NAMALWA (cell line): ENCODE measurements at places on chromosomes 2 and 18.

- DNase-seq, result no peak
These were observed 20.0 kb upstream of the CAVIN2 start for GRCh38 chr2:191866675-191867506.

- DNase-seq, result no peak
These were observed 29.6 kb downstream of the SLC25A12 start for GRCh38 chr2:171864357-171864985.

- no peak for DNase-seq
These were observed 130.6 kb downstream of the COL6A3 start for GRCh38 chr2:237283131-237283928.

DNA sequence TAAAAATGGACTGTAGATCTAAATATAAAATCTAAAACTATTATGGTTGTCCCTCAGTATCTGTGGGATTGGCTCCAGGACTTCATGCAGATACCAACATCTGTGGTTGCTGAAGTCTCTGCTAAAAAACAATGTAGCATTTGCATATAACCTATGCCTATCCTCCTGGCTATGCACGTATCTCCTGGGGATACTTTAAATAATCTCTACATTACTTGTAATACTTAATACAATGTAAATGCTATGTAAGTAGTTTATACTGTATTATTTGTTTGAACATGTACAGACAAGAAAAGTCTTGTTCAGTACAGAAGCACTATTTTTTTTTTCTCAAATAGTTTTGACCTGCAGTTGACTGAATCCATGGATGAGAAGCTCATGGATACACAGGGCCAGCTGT lies 134.9 kb downstream of the ZAP70 start:
- no peak for DNase-seq

DNA sequence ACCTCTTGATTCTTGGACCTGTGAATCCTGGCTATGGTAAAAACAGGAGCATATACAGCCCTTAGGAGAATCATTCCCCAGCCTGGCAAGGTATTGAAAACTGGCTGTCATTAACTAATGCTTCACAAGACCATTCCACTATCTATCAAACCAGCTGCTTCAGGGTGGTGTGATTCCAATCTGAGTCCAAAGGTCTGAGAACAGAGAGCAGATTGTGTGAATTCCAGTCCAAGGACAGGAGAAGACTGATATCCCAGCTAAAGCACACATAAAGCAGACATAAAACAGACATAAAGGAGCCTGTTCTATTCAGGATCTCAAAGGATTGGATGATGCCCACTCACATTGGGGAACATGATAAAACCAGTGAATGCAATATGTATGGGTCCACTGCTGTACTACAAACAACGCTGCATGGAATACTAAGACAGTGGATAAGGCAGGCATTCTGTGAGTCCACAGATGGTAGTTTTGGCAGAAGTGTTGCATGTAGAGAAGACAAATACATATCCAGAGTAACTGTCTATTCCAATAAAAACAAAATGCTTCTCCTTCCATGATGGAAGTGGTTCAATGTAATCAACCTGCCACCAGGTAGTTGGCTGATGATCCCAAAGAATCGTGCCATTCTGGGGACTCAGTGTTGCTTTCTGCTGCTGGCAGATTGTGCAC lies 363.9 kb downstream of the KCNJ3 start:
- no peak for DNase-seq

DNA sequence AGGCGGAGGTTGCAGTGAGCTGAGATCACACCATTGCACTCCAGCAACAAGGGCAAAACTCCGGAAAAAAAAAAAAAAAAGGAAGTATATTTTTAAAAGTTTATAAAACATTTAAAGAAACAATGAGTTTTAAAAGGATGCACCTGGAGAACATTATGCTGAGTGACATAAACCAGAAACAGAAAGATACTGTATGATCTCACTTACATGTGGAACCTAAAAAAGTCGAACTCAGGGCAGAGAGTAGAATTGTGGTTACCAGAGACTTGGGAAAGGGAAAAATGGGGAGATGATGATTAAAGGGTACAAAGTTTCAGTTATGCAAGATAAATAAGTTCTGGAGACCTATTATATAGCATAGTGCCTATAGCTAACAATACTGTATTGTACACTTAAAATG lies 52.8 kb upstream of the RTN4 start:
- DNase-seq, result peak; percentile 54

GRCh38 chr18:58605027-58606020 lies 23.6 kb downstream of the ALPK2 start:
- DNase-seq, result no peak

DNA sequence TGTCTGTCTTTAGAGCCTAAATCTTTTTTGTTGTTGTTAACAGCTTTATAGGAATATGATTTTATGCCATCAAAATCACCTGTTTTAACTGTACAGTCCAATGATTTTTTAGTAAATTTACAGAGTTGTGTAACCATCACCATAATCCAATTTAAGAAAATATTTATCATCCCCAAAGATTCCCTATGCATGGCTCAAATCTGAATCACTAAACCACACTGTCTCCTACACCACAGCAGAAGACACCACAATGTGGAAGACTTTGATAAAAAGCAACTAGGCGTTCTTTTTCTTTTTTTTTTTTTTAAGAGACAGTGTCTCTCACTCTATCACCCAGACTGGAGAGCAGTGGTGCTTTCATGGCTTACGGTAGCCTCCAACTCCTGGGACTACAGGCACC lies 99.6 kb downstream of the TXNL1 start:
- DNase-seq, result no peak

- DNase-seq, result no peak
These were observed 70.2 kb downstream of the ADD2 start for GRCh38 chr2:70697603-70698383.

GRCh38 chr2:52518678-52519077 lies 1248.9 kb upstream of the CHAC2 start:
- no peak for DNase-seq

GRCh38 chr2:75801234-75801982 lies 90.7 kb upstream of the GCFC2 start:
- no peak for DNase-seq

DNA sequence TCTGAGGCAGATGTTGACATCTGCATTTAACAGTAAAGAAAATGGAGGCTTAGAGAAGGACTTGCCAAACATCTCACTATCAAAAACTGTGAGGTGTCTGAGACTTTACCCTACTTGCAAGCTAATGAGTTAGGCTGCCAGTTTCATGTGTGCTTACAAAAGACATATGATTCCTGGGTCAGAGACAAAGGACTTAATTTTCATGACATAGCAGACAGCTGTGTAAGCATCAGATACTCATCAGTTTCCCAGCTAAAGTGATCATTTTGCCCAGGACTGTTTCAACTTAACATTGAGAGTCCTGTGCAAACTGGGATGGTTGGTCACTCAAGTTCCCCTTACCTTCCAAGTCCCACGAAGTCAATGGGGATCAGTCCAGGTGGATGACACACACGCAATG lies 18.9 kb upstream of the DAPL1 start:
- no peak for DNase-seq

DNA sequence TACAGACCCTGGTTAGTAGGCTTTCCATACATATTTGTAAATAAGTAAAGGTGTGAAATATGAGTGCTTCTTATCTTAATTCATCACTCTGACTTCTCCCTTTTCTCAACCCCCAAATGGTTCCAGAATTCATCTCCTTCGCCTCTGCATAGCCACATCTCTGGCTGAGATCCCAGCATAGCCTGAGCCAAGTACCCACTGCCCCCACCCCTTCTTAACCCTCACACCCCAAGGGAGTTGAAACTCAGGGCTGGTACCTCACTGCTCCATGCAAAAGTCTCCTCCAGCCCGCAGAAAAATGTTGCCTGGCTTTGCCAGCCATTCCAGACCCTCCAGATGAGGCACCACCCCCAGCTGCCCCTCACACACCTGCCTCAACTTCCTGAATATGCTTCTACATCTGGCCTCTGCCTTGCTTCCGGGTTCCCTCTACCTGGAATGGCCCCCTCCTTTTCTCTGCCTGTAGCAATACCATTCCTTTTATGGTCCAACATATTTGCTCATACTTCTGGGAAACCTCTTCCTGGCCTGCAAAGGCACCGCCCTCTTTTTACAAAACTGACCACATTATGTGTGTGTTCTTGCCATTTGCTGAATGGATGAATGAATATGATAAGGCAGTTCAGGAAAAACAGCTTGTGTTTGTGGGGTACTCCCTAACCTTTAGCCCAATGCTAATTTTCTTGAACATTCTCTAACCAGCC lies 112.8 kb downstream of the CELF4 start:
- DNase-seq, result no peak

GRCh38 chr18:47215554-47216138 lies 35.8 kb downstream of the SKOR2 start:
- DNase-seq, result peak; percentile 76

- DNase-seq, result no peak
These were observed 47.7 kb upstream of the TMEM247 start for GRCh38 chr2:46431481-46432235.

DNA sequence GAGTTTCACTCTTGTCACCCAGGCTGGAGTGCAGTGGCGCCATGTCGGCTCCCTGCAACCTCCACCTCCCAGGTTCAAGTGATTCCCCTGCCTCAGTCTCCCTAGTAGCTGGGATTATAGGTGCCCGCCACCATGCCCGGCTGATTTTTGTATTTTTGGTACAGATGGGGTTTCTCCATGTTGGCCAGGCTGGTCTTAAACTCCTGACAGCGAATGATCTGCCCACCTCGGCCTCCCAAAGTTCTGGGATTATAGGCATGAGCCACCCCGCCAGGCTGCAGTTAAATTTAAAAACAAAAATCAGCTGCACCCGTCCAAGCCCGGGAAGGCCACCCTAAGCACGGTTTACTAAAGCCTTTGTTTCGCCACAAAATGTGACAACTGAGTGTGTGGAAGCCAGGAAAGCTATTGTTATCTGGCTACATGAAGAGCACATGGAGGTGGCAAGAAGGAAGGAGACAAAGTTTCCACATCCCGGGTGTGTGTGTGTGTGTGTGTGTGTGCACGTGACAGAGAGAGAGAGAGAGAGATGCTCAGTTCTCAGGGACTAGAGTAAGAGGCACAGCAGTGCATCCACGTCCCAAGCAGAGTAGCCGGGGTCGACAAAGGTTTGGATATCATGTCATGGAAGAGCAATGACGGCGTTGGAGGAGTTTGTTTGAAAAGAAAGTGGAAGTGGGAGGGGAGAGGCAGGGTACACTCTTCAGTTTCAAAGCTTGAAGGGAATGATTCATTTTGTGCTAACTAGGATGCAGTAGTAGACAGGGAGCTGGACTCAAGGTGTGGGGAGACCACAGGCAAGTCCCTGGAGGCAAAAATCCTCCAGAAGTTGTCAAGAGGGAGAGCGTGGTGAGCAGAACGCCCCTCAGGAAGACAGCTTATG lies 20.1 kb downstream of the INPP5D start:
- DNase-seq, result no peak

DNA sequence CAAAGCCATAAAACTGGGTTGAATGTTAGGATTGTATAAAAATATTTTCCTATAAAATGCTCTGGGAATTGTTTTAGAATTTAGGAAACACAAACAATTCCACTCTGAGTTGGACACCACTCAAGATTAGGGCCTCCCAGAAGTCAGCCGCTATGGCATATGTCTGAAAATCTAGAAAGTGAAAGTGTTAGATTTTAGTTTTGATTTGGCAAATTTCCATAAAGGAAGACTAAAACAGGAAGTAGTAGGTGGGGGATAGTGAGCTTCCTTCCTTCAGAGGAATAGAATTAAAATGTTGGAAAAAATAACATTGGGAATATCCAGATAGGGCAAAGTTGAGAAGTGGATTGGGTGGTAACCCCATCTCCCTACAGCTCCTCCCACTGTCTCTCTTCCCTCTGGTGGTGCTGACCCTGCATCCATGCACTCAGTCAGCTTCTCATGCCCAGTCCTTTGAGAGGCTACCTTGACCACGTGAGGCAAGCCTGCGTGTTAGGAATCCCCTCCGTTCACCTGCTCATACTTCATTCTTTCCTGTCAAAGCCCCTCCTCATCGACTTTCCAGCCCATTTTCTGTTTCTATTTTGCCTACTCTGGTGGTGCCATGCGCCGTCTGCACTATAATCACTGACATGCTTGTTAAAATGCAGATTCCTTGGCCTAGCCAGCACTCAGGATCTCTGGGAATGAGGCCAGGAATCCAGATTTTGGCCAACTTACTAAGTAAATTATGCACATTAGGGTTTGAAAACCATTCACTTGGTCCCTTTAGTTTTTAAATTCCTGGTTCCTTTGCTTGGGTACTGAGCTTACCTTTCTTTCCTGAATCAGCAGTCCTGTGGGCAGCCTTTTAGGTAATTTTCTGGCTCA lies 83.5 kb downstream of the POLE4 start:
- DNase-seq, result no peak

DNA sequence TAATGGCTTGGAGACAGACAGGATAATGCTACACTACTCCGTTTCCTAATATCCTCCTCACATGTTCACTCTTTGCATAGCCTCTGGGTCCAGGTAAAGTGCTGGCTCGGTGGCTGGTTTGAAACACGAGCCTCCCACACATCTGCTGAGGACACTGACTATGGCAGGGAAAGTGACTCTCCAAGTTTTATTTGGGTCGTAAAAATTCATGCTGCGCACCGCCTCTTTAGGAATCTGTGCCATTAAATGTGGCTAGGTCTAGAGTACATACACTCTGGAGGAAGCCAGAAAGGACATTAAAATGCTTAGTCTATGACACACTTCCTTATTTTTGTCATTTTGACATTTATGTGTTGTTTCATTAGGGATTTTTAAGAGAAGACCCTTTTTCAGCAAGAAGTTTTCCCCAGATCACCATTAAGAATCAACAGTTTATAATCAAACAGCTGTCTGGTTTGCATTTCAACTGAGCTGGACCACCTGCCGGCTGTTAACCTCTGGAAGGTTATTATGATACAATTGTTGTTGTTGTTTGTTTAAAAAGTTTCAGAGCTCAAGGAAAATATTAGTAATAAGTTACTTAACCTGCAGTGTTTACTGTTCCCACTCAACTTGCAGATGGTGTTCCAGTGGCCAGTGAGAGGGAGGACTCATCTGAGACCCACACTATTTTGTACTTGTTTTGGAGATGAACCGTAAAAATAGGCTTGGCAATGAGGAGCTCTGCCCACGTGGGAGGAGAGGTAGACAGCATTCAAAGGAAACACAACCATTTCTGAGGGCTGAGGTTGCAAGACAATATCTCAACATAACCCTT lies 443.3 kb upstream of the MEIS1 start:
- no peak for DNase-seq

- no peak for DNase-seq
These were observed 137.9 kb downstream of the PAX3 start for GRCh38 chr2:222160944-222161343.

DNA sequence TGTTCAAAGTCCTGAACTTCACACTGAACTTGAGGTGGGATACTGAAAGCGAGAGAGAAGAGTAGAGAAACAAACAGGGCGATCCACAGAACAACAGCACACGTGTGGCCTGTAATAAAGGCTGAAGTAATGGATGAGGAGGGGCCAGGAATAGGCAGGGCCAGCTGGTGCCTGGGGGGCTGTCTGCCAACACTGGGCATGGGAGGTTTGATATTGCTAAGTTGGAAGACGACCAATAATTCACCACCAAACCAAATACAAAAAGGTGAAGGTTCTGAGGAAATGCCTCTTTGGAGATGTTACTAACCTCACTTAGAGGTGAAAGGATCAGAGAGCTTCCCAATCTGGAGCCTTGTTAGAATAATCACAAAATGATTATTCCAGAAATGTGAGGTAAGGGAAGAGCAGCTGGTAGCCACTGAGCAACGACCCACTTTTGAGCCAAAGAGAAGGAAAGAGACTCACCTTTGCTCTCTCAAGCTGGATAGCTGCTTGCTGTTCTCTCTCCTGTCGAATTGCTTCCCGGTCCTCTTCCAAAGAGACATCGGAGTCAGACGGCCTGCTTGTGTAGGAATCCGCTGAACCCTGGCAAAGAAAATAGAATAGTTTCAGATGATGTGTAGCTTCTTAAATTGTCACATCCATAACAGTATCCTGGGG lies 54.7 kb upstream of the ARL5A start:
- no peak for DNase-seq
